ENCODE measurements at places on chromosomes 1 and 21.

DNA sequence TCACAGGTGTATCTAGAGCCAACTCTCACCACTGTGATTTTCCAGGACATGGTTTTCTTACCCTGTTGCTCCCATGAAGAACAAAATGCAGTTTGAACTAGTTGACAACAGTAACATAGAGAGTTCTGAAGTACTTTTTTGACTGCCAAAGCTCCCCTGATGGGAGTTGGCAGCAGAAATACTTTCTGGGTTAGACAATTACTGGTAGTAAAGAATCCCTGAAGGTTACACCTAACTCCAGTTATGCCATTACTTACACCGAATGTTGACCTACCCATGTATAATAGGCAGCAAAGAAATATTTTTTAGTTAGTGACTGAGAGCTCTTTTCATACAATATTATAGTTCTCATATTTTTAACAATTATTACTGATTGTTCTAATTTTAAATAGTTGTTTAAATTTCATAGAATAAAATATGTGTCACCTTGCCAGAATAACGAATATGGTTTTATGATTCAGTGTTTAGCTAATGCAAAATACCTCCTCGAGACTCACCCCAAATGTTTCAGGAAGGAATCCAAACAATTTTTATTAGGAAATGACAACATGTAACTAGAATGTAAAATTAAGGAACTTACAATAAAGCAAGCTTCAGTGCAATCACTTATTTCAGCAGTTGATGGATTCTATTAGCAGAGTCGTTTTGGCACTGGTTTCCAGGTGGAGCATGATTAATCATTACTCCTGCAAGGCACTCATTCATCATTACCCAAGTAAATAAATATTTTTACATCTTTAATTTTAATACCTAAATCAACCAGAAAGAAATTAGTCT lies 237.6 kb downstream of the MRPL39 start:
- DNase-seq, result no peak

GRCh38 chr1:104868794-104869193 lies 1119.1 kb downstream of the AMY1C start:
- no peak for DNase-seq

- no peak for DNase-seq
Observed at GRCh38 chr1:206723462-206723804, 38.7 kb downstream of the MAPKAPK2 start.

GRCh38 chr1:155051342-155051776 lies 243 bp downstream of the ADAM15 start:
- no peak for DNase-seq

Data from activated gamma-delta T cell (primary cell).